ENCODE measurements at places on chromosomes 5 and 9.

DNA sequence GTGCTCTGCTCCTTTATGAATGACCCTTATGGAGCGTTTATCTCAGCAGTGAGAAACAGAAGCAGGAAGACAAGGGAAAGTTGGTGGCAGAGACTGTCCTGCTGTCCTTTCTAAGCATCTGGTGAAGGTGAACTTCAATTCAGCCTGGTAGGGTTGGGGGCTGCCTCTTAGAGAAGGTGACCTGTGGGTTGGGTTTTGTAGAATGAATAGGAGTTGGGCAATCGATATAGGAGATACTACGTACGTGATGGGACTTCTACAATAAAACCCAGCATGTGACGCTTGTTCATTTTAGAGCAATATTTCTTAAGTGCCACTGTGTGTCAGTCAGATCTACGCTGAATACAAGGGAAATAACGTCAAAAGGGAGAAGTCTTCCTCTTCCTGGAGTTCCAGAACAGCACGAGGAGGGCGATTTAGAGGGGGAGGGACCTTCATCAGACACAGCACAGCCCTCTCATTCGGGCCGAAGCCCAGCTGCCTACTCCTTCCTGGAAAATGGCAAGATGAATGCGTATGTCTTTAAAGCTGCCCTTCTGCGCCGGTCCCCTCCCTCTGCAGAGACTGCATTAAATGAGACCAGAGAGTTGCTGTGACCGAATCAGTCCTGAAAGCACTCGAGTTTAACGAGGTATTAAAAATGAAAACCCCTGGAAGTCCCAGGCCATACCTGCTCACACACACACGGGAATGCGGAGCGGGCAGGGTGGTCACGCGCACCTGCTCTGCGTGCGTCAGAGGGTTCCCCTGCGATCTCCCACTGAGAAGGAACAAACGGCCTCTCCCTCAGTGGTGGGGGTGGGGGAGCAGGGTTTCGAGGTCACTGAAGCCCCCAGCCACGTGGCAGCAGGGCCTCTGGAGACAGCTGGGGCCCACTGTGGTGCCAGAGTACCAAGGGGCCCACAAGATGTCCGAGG, 85.3 kb upstream of the SARDH start:
- DNase-seq, result no peak

GRCh38 chr9:112258106-112258505, 75.3 kb downstream of the PTBP3 start:
- no peak for DNase-seq

DNA sequence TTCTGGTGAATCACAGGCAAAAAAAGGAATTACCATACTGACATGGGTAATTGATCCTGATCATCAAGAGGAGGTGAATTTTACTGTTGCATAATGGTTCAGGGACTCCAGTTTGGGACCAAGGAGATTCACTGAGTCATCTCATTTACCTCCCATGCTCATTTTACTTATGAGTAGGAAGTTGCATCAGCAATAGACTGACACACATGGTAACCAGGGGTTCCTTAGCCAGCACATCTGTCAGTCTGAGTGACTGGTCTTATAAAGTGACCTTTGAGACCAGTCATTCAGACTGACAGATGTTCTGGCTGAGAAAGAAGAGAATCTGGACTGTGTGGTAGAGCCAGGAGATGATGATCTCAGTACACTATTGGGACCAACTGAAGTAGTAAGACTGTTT, 384.6 kb upstream of the CD180 start:
- DNase-seq, result no peak

DNA sequence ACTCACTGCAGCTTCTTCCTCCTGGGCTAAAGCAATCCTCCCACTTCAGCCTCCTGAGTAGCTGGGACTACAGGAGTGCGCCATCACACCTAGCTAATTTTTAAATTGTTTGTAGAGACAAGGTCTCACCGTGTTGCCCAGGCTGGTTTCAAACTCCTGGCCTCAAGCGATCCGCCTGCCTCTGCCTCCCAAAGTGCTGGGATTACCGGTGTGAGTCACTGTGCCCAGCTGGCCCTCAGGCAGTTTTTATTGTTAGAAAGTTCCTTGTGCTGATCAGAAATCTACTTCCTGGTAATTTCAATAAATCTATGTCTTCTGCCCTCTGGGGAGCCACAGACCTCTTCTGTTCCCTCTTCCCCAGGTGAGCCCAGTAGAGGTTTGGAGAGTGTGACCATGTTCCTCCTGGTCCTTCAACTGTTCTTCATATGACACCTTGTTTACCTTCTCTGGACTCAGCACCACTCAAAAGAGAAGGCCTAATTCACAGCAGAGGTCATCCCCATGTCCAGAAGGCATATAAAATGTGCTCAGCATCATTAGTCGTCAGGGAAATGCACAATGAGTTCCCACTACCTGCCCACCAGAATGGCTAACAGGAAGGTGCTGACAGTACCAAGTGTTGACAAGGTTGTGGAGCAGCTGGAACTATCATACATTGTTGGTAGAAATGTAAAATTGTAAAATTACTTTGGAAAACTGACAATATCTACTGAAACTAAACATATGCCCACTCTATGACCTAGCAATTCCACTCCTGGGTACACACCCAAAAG, 10.4 kb downstream of the TMOD1 start:
- DNase-seq, result no peak

GRCh38 chr9:126641118-126641851, 27.6 kb downstream of the LMX1B start:
- no peak for DNase-seq

DNA sequence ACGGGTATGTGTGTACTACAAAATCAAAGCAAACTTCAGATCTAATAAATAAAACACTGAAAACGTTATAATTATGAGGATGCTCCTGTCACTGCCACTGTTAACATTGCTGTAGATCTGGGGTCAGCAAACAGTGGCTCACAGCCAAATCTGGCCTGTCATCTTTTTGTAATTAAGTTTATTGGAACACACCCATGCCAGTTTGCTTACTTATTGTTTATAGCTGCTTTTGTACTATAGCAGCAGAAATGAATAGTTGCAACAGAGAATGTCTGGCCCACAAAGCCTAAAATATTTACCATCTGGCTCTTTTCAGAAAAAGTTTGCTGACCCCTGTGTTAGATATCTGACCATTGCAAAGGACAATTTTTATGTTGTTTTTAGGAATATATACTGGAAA, 32.1 kb downstream of the PRRC1 start:
- DNase-seq, result no peak

GRCh38 chr5:80346055-80346454, 26.3 kb downstream of the SPZ1 start:
- peak; percentile 17 for DNase-seq

GRCh38 chr5:30991462-30991861, 202.0 kb upstream of the CDH6 start:
- DNase-seq, result no peak

DNA sequence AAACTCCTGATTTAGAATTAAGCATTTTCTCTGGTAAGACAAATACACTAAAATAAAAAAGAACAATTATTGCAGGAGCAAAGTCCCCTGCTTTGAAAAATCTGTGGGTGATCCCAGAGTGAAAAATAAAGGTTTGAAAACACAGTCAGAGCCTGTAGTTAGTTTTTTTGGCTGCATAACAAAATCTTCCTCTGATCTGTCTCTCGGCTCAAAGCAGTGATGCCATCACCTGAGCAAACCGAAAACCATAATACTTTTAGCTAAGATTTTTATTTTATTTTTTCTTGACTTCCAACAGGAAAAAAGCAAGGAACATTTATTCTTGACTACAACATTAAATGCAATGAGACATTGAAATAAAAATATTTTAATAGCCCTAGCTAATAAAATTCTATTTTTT, 1.2 kb downstream of the CDH18 start:
- no peak for DNase-seq

- DNase-seq, result no peak
Measured at GRCh38 chr9:34203275-34203991, 24.6 kb downstream of the UBAP1 start.

Measured in stimulated activated CD4-positive, alpha-beta T cell treated with anti-CD3 and anti-CD28 coated beads, Interleukin-4, amount 100 ng/mL, for 24 hours (primary cell).